ENCODE measurements at places on chromosomes 12 and 14. TPM values are rescaled to one million over a fixed set of nuclear protein-coding genes. Genes with fewer than 3 reads are reported as not detected.

Gene KCNJ8
- total RNA-seq = 7.1 TPM

Gene SLC17A8
- not detected for total RNA-seq

Gene MDM1
- 43.0 TPM for total RNA-seq

Gene TOMM20L
- not detected for total RNA-seq

Gene SAMD4A
- total RNA-seq = 47.9 TPM

Gene RPS26
- total RNA-seq = 62.8 TPM

Gene TSHR
- total RNA-seq = 0.73 TPM

Gene C1R
- 128 TPM for total RNA-seq

Gene METTL17
- total RNA-seq = 62.3 TPM

Gene GZMB
- total RNA-seq = 122 TPM

Gene OR4E2
- total RNA-seq = not detected

Gene IL22
- total RNA-seq = not detected

Gene MSI1
- total RNA-seq = 0.29 TPM

Gene SALL2
- total RNA-seq = 0.26 TPM

Gene GLIPR1L1
- not detected for total RNA-seq

Gene RDH16
- total RNA-seq = 0.29 TPM

Gene HCAR1
- total RNA-seq = not detected

Gene NRXN3
- total RNA-seq = 17.0 TPM

Gene ZNF10
- 17.9 TPM for total RNA-seq

Gene ADAM20
- 4.5 TPM for total RNA-seq

Gene ORAI1
- total RNA-seq = 10.6 TPM

Gene PRH2
- total RNA-seq = not detected

Gene LIN7A
- total RNA-seq = 11.8 TPM

Gene BCL7A
- 0.88 TPM for total RNA-seq

Gene LALBA
- not detected for total RNA-seq

Gene GLTP
- total RNA-seq = 53.9 TPM

Gene RNASE7
- not detected for total RNA-seq

Gene GALNT6
- 1.3 TPM for total RNA-seq

Gene TRHDE
- 31.2 TPM for total RNA-seq

Gene KLHL33
- 2.1 TPM for total RNA-seq

Gene SRRM4
- total RNA-seq = under 0.01 TPM

Gene FOXN4
- not detected for total RNA-seq

Gene DBX2
- 0.35 TPM for total RNA-seq

Gene CNOT2
- total RNA-seq = 97.7 TPM

Gene RNF212B
- total RNA-seq = not detected

Gene ZBTB39
- total RNA-seq = 7.6 TPM

Gene SLC7A8
- 152 TPM for total RNA-seq

Gene MANSC4
- total RNA-seq = 0.73 TPM

Gene CYP27B1
- total RNA-seq = 1.2 TPM

Gene EIF2S3B
- 1.6 TPM for total RNA-seq

Gene LPAR5
- total RNA-seq = 1.3 TPM

Gene BHLHE41
- 2.1 TPM for total RNA-seq

Gene TDP1
- total RNA-seq = 12.3 TPM

Gene TAS2R19
- total RNA-seq = 32.1 TPM

Gene AHNAK2
- 45.6 TPM for total RNA-seq

Gene TEX52
- total RNA-seq = not detected

Gene MGAT4C
- total RNA-seq = 0.29 TPM

Gene GNB3
- 18.3 TPM for total RNA-seq
